HT-29 (cell line): ENCODE measurements at places on chromosomes 4 and X. TPM values are rescaled to one million over a fixed set of nuclear protein-coding genes. Genes with fewer than 3 reads are reported as not detected.

- no peak for DNase-seq
Measured at GRCh38 chr4:77990904-77991358, 66.2 kb upstream of the FRAS1 start.

DNA sequence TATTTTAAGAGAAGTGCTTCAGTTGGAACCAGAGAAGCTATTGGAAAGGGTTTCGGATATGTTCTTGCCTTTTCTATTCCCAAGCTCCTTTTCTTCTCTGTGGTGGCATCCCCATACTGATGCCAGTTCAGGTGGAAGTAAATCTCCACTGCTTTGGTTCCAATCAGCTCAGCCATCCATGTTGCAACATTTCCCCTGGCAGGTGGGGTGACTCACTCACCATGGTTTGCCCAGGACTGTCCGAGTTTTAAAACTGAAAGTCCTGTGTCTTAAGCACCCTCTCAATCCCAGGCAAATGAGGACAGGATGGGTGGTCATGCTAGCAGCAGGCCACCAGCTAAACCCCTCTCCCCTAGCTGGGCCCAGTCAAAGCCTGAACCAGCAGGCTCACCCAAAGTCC lies 15.1 kb downstream of the RAI2 start:
- DNase-seq = no peak

Gene ACE2
- total RNA-seq = not detected in 2 replicates

- DNase-seq = no peak
Measured at GRCh38 chrX:48492293-48492910, 16.4 kb upstream of the PORCN start.

DNA sequence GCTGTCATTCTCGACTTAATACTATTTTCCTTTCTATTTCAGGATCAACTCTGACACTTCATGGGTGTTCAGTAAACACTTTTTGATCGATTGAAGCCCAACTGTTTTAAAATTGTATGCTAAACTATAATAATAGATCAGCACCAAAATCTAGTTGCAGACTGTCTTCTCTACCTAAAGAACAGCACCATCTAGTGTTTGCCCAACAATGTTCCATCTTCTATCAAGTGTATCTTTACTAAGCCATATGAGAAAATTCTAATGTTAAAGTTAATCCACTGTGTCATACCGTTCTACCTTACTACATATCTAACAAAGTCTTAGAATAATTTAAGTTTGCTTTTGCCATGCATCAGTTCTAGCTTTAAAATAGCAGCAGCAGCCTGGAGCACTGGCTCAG lies 113.0 kb upstream of the PRDX4 start:
- DNase-seq = peak; percentile 52

GRCh38 chr4:42018451-42018850 lies 28.1 kb downstream of the SLC30A9 start:
- DNase-seq = no peak

Gene UXT
- total RNA-seq = 164 and 167 TPM in 2 replicates

GRCh38 chrX:38305971-38306370 lies 21.3 kb downstream of the RPGR start:
- no peak for DNase-seq

Gene PQBP1
- 86.3 and 97.5 TPM in 2 replicates for total RNA-seq

DNA sequence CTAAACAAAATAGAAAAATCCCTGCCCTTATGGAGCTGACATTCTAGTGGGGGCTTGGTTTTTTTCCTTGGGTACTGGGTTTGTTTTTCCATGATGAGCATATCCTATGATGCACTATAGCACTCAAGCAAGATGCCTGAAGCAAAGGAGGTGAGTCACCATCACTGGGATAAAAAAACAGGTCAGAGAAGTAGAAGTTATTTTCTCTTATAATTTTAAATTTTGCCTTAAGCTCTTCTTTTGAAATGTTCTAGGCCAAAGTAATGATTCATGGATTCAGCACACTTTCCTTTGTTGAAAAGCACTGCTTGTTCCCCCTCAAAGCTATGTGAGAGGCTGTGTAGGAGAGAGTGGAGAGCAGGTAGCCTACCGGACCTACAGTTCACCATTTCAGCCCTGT lies 15.2 kb upstream of the CXCL2 start:
- DNase-seq = no peak

Gene CNGA1
- 6.5 and 9.5 TPM in 2 replicates for total RNA-seq

DNA sequence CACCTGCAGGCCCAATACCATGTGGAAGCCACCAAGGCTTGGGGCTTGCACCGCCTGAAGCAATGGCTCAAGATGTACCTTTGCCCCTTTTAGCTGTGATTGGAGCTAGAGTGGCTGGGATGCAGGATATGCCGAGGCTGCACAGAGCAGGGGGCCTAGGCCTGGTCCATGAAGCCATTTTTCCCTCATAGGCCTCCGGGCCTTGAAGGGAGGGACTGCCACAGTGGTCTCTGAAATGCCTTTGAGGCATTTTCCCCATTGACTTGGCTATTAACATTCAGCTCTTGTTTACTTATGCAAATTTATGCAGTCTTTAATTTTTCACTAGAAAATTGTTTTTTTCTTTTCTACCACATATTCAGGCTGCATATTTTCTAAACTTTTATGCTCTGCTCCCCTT lies 203.2 kb upstream of the HHIP start:
- DNase-seq = no peak

GRCh38 chr4:27327421-27328181 lies 467.0 kb downstream of the STIM2 start:
- no peak for DNase-seq

- DNase-seq = no peak
Measured at GRCh38 chrX:51955200-51955599, 61.8 kb downstream of the MAGED1 start.

DNA sequence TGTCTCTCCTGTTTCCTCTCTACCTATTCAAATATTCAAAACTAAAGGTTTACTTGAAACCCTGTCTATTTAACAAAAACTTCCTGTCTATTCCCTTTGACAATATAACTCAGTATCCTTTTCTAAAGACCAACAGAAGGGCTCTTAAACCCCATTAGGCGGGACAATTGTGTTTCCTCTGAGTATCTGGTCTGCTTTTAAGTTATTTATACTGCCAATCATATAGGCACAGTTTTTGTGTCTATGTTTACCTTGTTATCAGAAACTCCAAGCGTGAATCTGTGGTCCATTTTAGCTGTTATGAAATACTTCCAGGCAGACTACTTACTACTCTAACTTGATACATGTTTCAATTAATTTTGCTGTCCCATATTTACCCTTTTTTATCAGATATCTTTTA lies 350.0 kb upstream of the CTSO start:
- DNase-seq = no peak

Gene AFM
- total RNA-seq = not detected in 2 replicates

- no peak for DNase-seq
Measured at GRCh38 chr4:25043548-25043947, 12.8 kb upstream of the LGI2 start.

DNA sequence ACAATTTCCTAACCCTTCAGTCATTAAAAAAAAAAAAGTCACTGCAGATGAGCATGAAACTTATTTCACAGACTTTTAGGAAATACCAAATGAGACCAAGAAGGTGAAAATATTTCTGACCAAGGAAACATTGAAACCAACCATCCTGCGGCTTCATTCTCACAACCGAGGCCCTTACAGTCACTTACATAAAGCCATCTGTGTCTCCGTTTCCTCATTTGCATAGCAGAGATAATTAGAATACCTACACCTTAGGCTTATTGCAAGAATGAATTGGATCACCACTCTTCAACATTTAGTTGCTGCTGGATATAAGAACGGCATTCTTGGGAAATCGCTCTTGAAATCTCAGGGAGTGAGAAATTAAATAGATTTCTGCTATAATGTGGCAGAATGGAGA lies 356.2 kb downstream of the HS3ST1 start:
- DNase-seq = no peak

DNA sequence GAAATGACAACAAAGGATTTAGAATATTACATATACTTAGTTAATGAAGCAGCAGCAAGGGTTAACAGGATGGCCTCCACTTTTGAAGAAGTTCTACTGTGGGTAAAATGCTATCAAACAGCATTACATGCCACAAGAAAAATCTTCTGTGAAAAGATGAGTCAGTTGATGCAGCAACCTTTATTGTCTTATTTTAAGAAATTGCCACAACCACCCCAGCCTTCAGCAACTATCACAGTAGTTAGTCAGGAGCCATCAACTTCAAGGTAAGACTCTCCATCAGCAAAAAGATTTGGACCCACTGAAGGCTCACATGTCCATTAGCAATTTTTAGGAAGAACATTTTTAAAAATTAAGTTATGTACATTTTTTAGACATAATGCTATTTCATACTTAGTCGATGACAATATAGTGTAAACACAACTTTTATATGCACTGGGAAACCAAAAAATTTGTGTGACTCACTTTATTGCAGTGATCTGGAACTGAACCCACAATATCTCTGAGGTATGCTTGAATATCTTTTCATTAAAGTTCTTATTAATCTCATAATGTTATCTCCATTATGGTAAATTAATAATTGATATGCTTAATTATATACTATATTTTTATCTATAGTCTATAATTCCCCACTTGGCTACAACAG lies 81.2 kb downstream of the SPCS3 start:
- DNase-seq = no peak

DNA sequence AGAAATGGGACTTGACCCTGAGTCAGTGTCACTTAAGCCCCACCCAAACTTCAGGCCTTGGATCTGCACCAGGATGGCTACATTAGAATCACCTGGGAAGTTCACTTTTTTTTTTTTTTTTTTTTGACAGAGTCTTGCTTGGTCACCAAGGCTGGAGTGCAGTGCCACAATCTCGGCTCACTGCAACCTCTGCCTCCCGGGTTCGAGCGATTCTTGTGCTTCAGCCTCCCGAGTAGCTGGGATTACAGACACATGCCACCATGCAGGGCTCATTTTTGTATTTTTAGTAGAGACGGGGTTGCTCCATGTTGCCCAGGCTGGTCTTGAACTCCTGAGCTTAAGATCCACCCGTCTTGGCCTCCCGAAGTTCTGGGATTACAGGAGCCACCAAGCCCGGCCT lies 3.0 kb downstream of the NCBP2L start:
- DNase-seq = no peak

DNA sequence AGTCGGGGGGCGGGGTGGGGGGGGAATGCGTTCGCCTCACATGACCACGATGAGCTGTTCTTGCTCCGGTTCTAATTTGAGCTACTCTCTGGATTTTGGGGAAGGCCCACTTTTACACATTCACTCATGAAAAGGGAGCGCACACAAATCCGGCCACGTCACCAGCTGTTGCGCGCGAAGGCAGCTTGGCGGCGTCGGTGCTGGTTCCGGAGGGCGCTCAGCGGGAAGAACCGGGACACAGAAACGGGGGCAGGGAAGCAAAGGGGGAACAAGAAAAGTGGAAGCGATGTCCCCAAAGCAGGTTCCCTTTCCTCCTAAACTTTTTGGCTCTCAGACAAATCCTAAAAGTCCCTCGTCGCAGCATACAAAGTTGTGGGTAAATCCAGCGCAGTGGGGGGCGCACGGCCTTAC lies 605 bp downstream of the ANXA5 start:
- DNase-seq = peak; percentile 54

Gene CITED1
- 1.3 and 3.2 TPM in 2 replicates for total RNA-seq

GRCh38 chr4:79831701-79832514 lies 241.1 kb downstream of the ANTXR2 start:
- DNase-seq = no peak

GRCh38 chrX:77658886-77659285 lies 127.1 kb downstream of the ATRX start:
- DNase-seq = no peak

GRCh38 chr4:153467897-153468262 lies 1.7 kb downstream of the TMEM131L start:
- DNase-seq = no peak

GRCh38 chr4:83010522-83011318 lies at the start of gene LIN54:
Gene LIN54, minus strand, starts transcription at chr4:83010823. Its CDS starts 25,979 bp downstream, at chr4:82984844.
- DNase-seq = peak; percentile 62

DNA sequence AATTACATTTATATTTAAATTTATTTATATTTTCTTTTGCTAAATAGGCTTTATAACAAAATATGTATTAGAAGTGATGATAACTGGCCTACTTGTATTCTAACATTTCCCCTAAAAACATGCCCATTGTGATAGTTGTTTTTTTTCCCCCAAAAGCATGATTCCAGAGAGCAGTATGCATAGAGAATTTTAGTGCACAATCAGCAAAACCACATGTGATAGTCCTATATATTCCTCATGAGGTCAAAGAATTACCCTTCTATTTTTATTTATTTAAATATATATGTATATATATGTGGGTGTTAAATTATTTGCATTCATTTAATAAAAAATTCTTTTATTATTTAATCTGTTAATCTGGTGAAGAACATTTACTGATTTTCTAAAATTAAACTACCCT lies 78.2 kb upstream of the TLL1 start:
- no peak for DNase-seq

DNA sequence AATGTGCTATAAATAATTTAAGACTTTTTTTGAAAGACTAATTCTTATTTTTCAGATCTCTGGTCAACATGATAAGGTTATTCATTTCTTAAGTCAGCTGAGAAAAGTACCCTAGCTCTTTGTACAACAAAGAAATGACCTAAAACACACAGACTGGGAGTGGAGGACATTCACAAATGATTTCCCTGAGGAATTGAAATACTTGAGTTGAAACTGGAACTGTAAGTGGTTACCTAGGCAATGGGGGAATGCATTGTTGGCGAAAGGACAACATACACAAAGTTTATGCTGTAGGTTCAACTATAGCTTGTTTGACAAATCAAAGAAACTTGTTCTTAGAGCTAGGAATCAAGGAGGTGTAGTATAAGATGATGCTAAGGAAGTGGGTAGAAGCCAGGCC lies 915.5 kb downstream of the FAT4 start:
- no peak for DNase-seq
